NCI-H187 (cell line): ENCODE measurements at places on chromosomes 11 and 22.

- DNase-seq: no peak
Observed at GRCh38 chr11:61510974-61511373, 2.4 kb downstream of the LRRC10B start.

GRCh38 chr11:122360875-122361274, 244.9 kb upstream of the BLID start:
- DNase-seq: no peak

DNA sequence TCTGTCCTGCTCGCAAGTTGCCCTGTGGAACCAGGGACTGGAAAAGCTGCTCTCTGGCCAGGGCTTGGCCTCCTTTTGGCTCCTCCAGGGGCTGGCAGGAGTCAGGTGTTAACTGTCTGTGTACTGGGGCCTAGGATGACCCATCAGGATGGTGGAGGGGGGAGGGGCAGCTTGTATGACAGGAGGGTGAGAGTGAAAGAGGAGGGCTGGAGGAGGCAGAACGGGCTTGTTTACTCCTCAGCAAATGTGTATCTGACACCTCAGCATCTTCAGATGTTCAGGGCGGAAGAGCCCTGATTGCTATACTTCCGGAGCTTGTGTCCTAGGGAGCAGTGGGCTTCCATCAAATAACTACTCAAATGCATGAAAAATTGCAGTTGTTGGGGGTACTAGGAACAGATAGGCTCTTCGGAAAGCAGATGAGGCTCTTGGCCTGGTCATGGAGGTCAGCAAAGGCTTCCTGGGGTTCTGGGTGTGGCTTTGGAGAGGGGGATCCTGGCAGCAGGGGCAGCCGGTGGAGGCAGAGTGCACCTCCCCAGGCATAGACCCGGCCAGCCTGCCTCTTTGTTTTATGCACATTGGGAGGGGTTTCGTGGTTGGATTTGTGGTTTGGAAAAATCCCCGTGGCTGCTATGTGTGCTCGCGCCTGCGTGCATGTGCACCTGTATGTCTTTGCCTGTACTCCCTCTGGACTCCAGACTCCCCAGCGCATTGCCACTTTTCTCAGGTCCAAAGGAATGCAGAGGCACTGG, 31.2 kb downstream of the CD82 start:
- DNase-seq: no peak

DNA sequence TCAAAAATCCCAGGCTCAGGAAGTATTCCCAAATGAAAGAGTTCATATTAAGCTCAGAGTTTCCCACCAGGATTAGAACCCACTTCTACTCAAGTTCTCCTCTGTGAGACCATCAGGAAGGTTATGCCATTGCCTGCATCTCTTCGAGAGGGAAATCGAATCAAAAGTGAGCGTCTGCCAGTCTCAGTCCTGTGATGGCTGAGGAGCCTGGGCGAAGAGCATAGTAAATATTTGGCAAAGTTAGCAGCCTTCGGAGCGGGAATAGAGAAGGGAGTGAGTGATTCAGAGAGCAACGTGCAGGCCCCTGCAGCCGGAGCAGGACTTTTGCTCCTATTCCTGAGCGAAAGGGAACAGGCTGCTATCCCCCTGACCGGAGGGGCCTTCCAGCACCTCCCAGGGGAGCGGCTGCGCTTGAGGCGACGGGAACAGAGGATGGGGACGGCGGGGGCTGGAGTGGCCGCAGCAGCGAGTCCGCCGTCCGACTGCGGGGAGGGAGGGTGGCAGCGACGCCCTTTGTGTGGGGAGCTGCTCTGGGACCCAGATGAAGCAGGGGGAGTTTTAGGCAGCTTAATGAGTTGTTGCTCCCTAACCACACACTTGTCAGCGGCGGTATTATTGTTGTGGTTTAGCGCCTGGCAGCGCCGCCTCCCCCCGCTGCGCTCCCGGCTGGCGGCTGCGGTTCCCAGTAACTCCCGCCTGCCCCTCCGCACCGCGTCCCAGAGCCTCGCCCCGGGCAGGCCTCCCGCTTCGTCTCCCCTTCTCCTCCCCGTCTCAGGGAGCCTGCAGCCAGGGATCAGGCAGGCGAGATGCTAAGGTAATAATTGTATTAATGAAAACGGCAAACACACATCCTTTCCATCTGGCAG, 21.7 kb upstream of the NRGN start:
- no peak for DNase-seq

DNA sequence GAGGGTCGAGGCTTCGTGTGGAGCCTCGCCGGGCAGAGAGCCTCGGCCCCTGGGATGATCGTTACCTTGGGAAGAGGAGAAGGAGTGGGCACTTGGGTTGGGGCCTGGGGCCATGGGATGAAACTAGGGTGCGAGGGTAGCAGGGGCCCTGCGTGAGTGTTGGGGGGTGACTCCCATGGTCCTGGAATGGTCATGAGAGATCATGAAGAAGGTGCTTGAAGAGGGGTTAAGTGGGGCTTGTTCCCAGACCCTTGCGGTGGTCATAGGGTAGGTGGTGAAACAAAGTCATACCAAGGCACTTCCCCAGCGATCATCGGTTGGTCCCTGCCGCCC, 284 bp downstream of the CCS start:
- DNase-seq: no peak
